GM12892 (cell line): ENCODE measurements at places on chromosomes 12 and 14.

DNA sequence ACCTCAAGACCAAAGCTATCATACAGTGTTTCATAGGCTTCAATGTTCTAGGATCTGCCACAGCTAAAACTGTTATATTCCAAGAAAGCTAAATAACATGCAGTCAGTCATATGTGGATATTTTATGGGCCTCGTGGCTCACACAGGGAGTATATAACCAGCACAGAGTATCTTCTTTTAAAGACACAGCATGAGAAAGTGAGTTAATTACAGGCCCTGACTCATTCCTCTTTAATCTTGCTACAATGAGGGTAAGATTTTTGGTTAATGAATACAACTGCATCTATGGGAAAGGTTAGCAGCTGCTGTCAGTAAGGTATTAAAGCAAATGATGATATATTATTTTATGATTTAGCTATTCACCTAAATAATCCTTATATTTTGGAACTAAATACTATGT lies 111.0 kb downstream of the TRAFD1 start:
- no peak for DNase-seq

- no peak for DNase-seq
Observed at GRCh38 chr12:86137936-86138335, 118.3 kb downstream of the MGAT4C start.

- DNase-seq = no peak
Observed at GRCh38 chr12:131621701-131622421, 89.0 kb upstream of the SFSWAP start.

DNA sequence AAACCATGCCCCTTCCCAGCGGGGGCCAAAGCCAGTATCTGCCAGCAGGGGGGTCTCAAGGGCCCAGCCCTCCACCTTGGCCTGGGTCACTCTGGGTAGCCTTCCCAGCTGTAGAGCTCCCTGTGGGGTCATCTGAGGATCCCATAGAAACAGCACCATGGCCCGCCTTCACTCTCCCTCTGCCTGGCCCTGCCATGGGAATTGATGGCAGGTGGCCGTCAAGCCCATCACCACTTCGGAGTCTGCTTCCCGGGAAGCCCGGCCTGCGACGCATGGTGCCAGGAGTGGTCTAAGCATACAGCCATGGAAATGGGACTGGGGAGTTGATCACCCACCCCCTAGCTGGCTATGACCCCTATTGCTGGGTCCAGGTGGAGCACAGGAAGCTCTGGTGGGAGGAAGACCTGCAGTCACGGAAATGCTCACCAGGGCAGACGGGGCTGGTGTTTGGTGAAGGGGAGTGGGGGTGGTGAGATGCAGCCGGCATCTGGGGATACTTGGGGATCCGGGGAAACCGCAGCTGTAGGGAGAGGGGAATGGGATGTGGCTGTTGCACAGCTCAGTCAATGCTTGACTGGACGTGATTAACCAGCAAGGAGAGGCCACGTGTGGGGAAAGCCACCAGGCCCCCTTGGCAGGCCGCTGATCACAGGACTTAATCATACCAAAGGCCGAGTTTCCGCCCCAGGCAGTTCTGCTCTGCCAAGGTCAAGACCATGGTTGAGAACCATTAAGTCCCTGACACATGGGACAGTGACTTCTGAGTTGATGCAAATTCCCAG lies 52.2 kb upstream of the DIO3 start:
- DNase-seq = no peak

DNA sequence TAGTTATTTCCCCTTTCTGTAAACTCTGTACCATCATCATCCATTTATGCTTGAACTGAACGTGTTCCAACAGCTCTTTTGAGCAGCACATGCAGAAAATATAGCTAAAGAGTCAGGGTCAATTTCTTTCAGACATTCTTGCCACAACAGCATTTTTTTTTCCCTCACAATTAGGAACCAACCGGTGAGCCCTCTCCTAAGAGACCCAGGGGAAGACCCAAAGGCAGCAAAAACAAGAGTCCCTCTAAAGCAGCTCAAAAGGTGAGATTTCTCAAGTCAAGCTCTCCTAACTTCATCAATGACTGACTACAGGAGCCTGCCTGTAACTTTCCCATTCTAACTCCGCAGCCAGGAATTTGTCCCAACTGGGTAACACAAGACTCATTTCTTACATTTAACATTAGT lies 3.5 kb downstream of the HMGA2 start:
- DNase-seq = no peak

GRCh38 chr12:68910128-68910527 lies 22.8 kb downstream of the CPM start:
- DNase-seq = no peak

DNA sequence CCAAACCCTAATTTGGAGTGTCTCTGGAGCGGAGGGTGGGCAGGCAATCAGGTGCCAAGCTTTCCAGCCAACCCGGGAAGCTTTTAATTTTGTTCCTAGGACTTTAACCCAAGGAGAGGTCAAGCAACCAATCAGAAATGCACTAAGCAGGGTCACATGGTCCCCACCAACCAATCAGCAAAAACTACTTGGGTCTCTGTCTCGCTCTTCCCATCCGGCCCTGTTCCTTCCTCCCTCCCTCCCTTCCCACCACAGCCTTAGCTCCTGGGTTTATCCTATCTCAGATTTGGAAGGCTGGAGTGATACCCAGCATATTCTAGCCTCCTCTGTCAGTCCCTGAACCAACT lies 7.3 kb downstream of the HOXC5 start:
- no peak for DNase-seq

DNA sequence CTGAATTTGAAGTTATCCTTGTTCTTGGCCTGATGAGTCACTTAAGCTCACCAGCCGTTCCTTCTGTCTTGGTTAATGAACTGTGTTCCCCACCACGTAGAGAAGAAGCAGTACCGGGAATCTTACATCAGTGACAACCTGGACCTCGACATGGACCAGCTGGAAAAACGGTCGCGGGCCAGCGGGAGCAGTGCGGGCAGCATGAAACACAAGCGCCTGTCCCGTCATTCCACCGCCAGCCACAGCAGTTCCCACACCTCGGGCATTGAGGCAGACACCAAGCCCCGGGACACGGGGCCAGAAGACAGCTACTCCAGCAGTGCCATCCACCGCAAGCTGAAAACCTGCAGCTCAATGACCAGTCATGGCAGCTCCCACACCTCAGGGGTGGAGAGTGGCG lies 68.2 kb downstream of the FRMD6 start:
- no peak for DNase-seq

GRCh38 chr12:118680356-118680963 lies 300.9 kb upstream of the SRRM4 start:
- DNase-seq = no peak

GRCh38 chr12:59603754-59604153 lies 7.9 kb downstream of the SLC16A7 start:
- no peak for DNase-seq

GRCh38 chr12:40183715-40184114 lies 41.1 kb upstream of the LRRK2 start:
- DNase-seq = no peak

DNA sequence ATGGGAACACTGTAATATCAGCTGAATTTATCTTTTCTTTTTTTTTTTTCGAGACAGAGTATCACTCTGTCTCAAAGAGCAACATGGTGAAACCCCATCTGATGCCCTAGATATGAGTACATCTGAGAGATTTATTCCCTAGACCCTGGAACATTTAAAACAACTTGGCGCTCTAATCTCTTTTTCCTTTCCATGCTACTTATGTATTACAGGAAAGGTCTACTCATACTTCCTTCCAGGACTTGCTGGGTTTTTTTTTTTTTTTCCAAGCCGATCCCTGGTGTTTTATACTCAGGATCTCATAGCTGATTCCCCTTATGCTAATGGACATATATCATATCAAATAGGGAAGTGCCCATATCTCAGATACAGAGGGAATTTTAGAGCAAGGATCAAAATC lies 83.1 kb downstream of the MAPKAPK5 start:
- DNase-seq = no peak

GRCh38 chr14:77031759-77032490 lies 3.4 kb upstream of the IRF2BPL start:
- no peak for DNase-seq

GRCh38 chr14:24098229-24098926 lies 4.3 kb downstream of the PCK2 start:
- DNase-seq = no peak

DNA sequence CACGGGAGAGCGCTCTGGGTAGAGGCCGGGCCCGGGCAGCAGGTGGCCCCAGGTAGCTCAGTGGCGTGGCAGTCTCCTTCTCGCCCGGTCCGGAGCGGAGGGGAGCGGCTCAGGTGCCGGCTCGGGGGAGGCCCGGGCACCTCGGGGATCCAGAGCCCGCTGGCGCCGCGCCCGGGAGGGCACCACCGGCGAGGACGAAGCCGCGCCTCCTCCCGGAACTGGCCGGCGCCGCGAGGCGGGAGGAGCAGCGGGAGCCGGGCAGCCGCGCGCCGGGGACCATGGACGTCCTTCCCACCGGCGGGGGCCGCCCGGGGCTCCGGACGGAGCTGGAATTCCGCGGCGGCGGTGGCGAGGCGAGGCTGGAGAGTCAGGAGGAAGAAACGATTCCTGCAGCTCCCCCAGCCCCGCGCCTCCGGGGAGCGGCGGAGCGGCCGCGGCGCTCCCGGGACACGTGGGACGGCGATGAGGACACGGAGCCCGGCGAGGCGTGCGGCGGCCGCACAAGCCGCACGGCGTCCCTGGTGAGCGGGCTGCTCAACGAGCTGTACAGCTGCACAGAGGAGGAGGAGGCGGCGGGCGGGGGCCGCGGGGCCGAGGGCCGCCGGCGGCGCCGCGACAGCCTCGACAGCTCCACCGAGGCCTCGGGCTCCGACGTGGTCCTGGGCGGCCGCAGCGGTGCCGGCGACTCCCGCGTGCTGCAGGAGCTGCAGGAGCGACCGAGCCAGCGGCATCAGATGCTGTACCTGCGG lies 21.5 kb upstream of the GNS start:
- peak; percentile 36 for DNase-seq

DNA sequence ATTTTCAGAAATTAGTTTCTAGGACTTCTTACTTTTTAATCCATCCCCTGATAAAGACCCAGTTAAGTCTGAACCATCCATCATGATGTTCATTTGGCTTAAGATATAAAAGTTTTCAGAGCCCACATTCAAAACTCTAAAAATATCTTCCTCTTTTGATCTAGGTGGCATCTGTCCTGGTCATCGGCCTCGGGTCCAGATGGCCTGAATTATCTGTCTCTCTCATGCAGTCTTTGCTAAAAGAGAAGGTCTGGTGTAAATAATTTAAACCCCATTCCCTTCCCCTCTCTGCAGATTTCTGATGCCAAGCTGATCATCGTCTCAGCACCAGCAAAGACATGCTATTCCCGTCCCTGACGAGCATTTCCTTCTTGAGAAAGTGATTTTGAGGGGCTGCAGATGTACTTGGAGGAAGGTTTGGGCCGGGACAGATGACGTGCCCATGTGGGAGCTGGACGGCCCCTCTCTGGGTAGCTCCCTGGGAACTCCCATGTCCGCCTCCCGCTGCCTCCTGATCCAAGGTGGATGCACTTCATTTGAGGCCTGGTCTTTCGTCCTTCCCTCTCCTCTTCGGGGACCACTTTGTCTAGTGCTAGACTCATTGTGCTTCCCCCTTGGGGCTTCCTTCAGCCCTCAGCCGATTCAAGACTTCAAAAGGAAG lies 173.0 kb upstream of the PRMT8 start:
- no peak for DNase-seq

DNA sequence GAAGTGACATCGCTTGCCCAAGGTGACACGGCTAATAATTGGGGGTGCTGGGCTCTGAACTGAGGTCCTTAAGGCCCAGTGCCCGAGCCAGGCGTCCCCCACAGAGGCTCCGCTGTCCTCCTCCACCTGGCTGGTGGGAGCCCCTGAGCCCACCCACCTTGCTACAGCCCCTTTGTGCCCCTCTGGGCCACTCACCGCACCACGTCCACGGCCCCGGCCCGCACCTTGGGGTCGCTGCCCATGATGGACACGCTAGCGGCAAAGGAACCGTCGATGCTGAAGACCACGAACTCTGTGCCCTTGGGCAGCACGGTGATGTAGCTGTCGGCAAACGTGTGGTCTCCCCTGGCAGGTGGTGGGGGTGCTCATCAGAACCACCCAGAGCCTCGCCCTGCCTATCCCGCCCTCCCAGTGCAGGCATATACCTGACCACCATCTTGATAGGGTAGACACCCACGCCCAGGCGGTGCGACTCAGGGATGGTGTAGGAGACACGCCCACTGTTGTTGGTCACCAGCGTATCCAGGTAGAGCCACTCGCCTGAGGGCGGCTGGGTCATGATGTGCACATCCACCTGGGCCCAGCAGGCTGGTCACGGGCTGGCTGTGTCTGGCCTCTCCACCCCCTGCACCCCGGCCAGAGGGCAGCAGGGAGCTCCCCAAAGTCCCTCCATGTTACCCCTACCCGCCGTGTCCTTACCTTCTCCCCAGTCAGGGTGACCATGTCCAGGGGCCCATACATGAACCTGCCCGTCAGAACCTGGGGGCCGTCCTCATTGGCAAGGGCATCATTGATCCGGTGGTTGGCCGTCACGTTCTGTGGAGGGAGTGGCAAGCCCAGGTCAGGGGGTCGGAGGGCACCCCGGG lies 6.8 kb downstream of the ARL6IP4 start:
- no peak for DNase-seq

GRCh38 chr12:12821975-12822374 lies 8.8 kb downstream of the DDX47 start:
- DNase-seq = no peak

- DNase-seq = no peak
Observed at GRCh38 chr12:130375296-130376287, 37.9 kb downstream of the PIWIL1 start.

DNA sequence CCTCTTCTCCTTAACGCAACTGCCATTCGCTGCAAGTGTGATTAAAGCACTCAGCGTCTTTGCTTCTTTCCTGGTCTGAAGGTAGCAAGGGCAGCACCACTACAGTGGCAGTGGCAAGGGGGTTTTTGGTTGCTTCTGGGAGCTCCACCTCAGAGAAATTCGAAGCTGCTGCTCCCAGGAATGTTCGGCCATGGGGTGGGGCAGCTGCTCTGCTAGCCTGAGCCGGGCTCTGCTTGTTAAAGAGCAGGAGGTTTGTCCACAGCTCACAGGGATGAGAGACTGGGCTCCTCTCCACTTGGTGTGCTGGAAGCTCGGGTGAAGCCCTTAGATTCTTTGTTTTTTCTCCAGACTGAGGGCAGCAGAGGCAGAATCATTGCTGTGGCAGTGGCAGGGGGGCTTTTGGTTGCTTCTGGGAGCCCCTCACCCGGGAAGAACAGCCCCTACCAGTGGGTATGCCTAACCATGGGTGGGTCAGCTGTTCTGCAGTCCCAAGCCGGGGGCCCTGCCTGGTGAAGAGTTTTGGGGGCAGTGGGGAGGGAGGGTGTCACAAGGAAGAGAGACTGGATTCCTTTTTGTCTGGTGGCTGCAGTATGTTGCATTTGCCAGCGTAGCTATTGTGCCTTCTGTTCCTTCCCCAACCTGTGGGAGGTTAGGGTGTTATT lies 340.2 kb downstream of the AEBP2 start:
- no peak for DNase-seq
